CD4-positive, alpha-beta memory T cell (primary cell): ENCODE measurements at places on chromosomes 7 and 10. TPM values are rescaled to one million over a fixed set of nuclear protein-coding genes. Genes with fewer than 3 reads are reported as not detected.

The LLCFC1 gene
- total RNA-seq, result not detected

The ZNF117 gene
- total RNA-seq, result 5.3 TPM

The ST8SIA6 gene
- 0.58 TPM for total RNA-seq

The SPDYE11 gene
- total RNA-seq, result not detected

The ELFN1 gene
- total RNA-seq, result 0.12 TPM

The GPR26 gene
- total RNA-seq, result not detected

The TRAPPC14 gene
- 73.0 TPM for total RNA-seq

The LIPF gene
- not detected for total RNA-seq

The IGFBP3 gene
- total RNA-seq, result 19.0 TPM

The EPDR1 gene
- 0.41 TPM for total RNA-seq
